ENCODE measurements at places on chromosomes 4 and X. TPM values are rescaled to one million over a fixed set of nuclear protein-coding genes. Genes with fewer than 3 reads are reported as not detected.

DNA sequence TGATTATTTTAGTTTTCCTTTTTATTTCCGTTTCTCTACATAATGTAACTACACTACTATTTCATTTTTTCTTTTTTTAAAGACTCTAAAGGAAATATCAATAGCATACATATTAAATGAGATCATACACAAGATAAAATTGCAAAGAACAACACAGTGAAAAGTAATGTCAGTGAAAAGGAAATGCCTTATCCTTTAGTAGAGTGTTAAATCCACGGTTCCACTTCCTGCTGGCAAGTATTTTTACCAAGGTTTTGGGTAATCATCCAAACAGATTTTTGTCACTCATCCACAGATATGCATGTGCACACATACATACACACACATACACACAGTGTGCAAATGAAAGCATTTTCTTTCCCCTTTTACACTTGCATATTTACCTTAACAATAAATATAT lies 548.9 kb downstream of the PPP4R3C start:
- DNase-seq = no peak
- no peaks in the 10 kb centered on the region for H3K36me3 ChIP-seq
- no peak overlapping the region for H3K4me3 ChIP-seq
- H3K27ac ChIP-seq = no peak overlapping the region

DNA sequence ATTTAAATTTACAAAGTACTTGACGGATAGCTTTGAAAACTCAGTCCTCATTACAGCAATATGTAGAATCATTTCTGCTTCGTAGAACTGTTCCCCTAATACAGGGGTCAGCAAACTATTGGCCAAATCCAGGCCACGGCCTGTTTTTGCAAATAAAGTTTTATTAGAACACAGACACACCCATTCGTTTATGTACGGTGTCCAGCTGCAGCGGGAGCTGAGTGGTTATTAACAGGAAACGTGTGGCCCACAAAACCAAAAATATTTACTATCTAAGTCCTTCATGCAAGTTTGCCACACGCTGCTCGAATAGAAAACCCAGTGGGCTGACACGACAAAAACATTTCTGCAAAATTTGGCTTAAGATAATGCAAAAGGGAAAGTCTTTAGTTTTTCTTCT lies 146.5 kb downstream of the AFAP1 start:
- no peaks in the 10 kb centered on the region for H3K27me3 ChIP-seq
- H3K4me3 ChIP-seq = no peak overlapping the region
- no peak overlapping the region for H3K27ac ChIP-seq
- H3K4me1 ChIP-seq = no peaks in the 10 kb centered on the region

GRCh38 chr4:85598936-85599335 lies 124.0 kb downstream of the ARHGAP24 start:
- no peak overlapping the region for H3K4me3 ChIP-seq
- H3K27ac ChIP-seq = no peak overlapping the region
- no peaks in the 10 kb centered on the region for H3K4me1 ChIP-seq
- H3K27me3 ChIP-seq = no peaks in the 10 kb centered on the region

The UGT2A1 gene
- not detected for total RNA-seq

GRCh38 chr4:94766856-94767255 lies 9.1 kb downstream of the BMPR1B start:
- no peaks in the 10 kb centered on the region for H3K36me3 ChIP-seq
- no peaks in the 10 kb centered on the region for H3K27me3 ChIP-seq
- no peaks in the 10 kb centered on the region for H3K4me1 ChIP-seq
- no peak for DNase-seq
- no peak overlapping the region for H3K4me3 ChIP-seq
- H3K27ac ChIP-seq = no peak overlapping the region

DNA sequence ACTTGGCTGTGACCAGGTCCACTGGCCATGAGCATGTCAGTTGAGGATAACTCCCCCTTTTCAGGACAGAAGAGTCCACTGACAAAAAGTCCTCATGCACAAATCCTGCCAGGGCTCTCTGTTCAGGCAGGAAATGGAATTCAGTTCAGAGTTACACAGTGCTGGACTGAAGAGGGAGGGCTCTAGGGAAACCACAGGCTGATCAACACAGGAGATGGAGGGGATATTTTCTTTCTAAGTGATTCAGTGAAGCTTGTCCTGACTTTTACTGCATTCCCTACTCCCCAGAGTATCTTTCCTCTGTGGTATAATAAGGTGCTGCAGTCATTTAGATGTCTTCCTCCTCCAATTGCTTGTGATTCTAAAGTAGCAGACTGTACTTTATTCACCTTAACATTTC lies 335.5 kb upstream of the IGFBP7 start:
- no peaks in the 10 kb centered on the region for H3K36me3 ChIP-seq
- DNase-seq = no peak
- no peak overlapping the region for H3K27ac ChIP-seq
- H3K27me3 ChIP-seq = no peaks in the 10 kb centered on the region

- H3K4me1 ChIP-seq = peaks cover 10% of the 10 kb centered on the region
- H3K36me3 ChIP-seq = no peaks in the 10 kb centered on the region
- no peak overlapping the region for H3K4me3 ChIP-seq
- no peaks in the 10 kb centered on the region for H3K27me3 ChIP-seq
- H3K27ac ChIP-seq = no peak overlapping the region
Observed at GRCh38 chr4:84578540-84579402, 4.2 kb upstream of the CDS1 start.

The DKK2 gene
- not detected for total RNA-seq

DNA sequence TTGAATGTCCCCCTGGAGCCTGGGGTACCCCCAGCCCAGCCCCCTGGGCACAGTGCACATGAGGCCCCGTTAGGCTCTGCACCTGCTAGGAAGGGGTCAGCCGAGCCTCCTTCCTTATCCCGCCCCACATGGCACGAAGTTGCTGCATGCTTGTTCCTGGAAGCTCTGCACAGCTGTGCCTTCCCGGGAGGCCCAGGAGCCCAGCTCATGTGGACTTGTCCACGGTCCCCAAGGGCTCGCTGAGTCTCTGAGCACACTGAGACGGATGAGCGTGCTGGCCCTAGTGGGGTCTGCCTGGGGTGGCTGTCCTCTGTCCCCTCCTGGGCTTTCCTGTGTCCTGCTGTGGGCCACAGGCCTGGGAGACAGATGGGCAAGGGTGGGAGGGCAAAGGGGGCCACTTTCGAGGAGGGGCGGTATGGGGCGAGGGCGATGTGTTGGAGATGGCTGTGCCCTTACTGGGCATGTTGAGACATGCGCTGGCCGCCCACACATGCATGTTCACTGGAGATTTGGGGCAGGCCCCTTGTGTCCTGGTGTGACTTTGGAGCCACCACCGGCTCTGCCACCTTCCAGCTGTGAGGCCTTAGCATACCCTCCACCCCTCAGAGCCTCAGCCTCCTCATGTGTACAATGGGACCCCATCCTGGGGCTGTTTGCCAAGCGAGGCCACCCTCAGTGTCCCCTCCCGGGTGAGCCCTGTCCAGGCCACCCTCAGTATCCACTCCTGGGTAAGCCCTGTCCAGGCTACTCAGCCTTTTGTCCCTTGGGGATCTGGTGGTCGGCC lies 237.6 kb downstream of the AFAP1 start:
- H3K27ac ChIP-seq = peak overlapping the region; percentile 28
- DNase-seq = no peak
- no peaks in the 10 kb centered on the region for H3K36me3 ChIP-seq
- peaks cover 27% of the 10 kb centered on the region for H3K4me1 ChIP-seq
- H3K27me3 ChIP-seq = no peaks in the 10 kb centered on the region

DNA sequence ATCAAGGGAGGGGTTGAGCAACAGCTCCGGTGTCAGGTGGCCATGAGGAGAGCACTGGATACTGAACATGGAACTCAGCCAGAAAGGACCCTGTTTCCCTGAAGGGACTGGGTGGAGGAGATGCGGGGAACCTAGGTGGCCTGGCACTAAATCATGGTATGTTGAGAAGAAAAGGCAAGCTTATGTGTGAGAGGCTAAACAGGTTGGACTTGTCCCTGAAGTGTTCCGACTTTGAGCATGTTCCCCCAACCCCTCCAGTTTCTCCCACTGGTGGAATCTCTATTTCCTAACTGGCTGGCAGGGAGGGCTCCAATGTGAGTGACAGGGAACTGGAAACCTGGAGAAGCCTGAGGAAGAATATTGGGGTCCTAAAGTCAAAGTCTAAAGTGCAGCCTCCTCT lies 69.5 kb downstream of the PLAC1 start:
- no peaks in the 10 kb centered on the region for H3K4me1 ChIP-seq
- no peaks in the 10 kb centered on the region for H3K36me3 ChIP-seq
- no peaks in the 10 kb centered on the region for H3K27me3 ChIP-seq
- no peak for DNase-seq
- H3K4me3 ChIP-seq = no peak overlapping the region

DNA sequence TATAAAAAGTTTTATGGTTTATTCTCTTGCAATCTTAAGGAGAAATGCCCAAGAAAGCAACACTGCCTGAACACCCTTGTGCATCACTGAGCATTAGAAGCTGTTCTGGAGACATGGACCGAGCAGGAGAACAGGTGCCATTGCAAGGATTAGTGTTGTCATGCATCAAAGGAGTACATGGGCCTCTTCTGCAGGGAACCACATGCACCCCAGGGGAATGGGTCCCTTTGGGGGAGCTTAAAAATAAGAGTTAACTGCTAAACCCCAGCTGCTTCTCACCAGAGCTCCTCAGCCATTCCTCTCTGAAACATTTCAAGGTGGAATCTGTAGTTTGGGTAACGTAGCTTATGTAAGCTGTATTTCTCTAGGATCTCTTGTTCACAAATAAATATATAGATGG lies 353.0 kb upstream of the SLC7A11 start:
- no peaks in the 10 kb centered on the region for H3K27me3 ChIP-seq
- no peak overlapping the region for H3K27ac ChIP-seq
- H3K4me3 ChIP-seq = no peak overlapping the region
- H3K36me3 ChIP-seq = no peaks in the 10 kb centered on the region

The PI4K2B gene
- total RNA-seq = 19.3 TPM

The FABP2 gene
- total RNA-seq = not detected

The RAB41 gene
- total RNA-seq = not detected

DNA sequence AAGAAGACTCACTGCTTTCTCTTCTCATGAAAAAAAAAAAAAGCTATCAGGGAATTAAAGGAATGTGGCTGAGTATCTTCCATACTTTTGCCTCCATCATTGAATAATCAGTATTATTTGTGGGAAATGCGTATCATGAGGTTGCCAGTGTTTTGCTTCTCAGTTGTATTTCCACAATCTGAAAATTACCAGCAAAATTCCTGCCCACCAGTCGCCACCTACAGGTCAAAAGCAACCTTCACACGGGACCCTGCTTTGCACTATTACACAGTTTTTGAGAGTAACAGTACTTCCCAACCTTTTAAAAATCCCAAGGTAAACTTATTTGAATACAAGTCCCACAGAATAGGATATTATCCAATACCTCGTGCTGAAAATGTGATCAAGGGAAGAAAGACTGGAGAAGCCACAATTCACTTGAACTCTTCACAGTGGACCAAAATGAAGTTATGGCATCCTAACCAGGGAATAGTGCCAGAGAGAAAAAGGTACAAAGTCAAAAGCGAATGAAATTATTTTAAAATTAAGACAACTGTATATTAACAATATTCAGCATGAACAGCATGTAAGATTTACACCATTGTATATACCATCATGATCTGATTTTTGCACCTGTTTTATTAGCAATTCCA lies 30.4 kb downstream of the PGRMC1 start:
- no peak overlapping the region for H3K4me3 ChIP-seq
- no peaks in the 10 kb centered on the region for H3K4me1 ChIP-seq
- no peak overlapping the region for H3K27ac ChIP-seq
- DNase-seq = peak; percentile 6
- H3K36me3 ChIP-seq = no peaks in the 10 kb centered on the region

DNA sequence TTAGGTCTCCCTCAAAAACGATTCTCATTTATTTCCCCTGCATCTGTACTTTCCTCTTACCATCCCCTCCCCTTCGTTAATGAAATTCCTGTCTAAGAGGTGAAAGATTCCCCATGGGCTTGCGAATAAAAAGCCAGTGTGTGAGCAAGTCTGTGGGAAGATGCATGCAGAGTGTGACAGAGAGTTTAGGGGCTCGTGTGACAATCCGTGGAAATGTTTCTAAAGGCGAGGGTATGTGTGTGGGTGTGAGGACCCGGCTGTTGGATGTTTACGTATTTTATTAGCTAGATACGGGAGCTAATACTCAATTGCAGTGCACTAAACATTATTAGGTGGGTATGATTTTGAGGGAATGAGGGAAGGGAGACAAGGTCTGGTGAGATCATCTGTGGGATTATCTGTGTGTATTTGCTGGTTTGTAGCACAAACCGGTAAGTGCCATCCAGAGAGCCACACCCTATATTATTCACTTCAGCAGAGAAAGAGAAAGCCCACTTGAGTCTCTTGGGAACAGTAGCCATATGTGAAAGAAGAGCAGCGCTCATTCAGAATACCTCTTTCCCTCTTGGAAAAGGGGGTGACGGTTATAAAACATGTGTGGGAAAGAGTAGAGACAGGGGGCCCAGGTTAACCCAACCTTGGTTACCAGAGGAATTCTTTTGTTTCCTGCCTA lies 893 bp upstream of the HOPX start:
- no peak overlapping the region for H3K4me3 ChIP-seq
- H3K36me3 ChIP-seq = no peaks in the 10 kb centered on the region
- no peaks in the 10 kb centered on the region for H3K4me1 ChIP-seq
- no peaks in the 10 kb centered on the region for H3K27me3 ChIP-seq
- no peak for DNase-seq
- H3K27ac ChIP-seq = no peak overlapping the region

DNA sequence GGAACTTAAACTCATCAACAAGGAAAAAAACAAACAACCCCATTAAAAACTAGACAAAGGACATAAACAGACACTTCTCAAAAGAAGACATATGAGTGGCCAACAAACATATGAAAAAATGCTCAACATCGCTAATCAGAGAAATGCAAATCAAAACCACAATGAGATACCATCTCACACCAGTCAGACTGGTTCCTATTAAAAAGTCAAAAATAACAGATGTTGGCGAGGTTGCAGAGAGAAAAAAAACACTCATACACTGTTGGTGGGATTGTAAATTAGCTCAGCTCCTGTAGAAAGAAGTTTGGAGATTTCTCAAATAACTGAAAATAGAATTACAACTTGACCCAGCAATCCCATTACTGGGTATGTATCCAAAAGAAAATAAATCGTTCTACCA lies 28.7 kb downstream of the APLN start:
- H3K36me3 ChIP-seq = no peaks in the 10 kb centered on the region
- no peak overlapping the region for H3K4me3 ChIP-seq
- H3K27ac ChIP-seq = no peak overlapping the region
- no peaks in the 10 kb centered on the region for H3K27me3 ChIP-seq

DNA sequence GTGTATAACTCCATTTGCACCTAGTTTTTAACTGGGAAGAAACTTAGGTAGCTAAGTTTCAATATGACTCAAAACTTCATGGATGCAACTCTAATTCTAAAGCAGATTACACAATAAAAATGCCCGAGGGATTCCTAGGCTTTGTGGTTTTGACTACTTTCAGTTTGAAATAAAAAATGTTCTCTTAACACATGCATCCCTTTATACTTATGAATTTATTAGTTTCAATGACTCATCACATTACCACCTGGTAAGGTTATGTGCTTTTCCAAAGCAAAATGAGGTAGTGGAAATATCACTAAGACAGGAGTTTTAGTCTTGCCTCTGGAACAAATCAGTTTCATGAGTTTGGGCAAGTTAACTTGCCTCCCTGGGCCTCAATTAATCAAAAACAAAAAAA lies 125.5 kb downstream of the OPHN1 start:
- H3K4me1 ChIP-seq = peaks cover 3% of the 10 kb centered on the region
- H3K4me3 ChIP-seq = no peak overlapping the region
- H3K36me3 ChIP-seq = no peaks in the 10 kb centered on the region

- no peak overlapping the region for H3K4me3 ChIP-seq
- H3K27me3 ChIP-seq = no peaks in the 10 kb centered on the region
- no peaks in the 10 kb centered on the region for H3K36me3 ChIP-seq
- H3K27ac ChIP-seq = no peak overlapping the region
Observed at GRCh38 chr4:121873604-121874003, 3.3 kb upstream of the BBS7 start.

- H3K27ac ChIP-seq = no peak overlapping the region
- no peaks in the 10 kb centered on the region for H3K4me1 ChIP-seq
- DNase-seq = no peak
Observed at GRCh38 chr4:123776267-123776666, 379.7 kb downstream of the SPRY1 start.

Data from HCT116 (cell line).